ENCODE measurements at places on chromosomes 2 and 18.

DNA sequence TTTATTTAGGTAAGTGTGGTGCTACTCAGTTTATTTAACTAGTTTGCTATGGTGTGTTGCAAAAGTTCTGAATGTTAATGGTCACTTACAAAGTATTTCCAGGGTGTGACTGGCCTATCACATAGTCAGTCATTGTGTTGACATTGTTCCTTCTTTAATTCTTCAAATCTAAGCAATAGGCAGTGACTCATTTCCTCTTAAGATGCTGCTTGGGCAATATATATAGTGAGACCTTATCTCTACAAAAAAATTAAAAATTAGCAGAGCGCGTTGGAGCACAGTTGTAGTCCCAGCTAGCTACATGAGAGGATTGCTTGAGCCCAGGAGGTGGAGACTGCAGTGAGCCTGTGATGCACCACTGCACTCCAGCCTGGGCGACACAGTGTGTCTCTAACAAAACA lies 5.8 kb upstream of the CCDC88A start:
- no peak for DNase-seq

DNA sequence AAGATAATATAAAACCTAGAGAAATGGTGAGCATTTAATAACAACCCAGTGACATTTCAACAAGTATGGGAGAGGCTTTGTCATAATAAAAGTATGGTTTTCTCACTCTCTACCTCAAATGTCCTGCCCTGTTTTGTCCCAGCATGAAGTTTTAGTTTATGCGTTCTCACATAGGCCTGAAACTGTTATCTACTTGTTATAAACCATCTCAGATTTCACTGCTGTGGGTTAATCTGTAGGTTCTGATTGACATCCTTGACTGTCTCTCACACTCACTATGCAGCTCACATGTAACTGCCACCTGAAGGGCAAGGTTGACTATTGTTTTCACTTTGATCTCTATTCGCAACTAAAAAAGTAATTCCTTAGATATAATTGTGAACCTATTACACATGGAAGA lies 44.9 kb downstream of the ZEB2 start:
- DNase-seq: peak; percentile 51

GRCh38 chr18:28594034-28594433 lies 417.1 kb upstream of the CDH2 start:
- no peak for DNase-seq

DNA sequence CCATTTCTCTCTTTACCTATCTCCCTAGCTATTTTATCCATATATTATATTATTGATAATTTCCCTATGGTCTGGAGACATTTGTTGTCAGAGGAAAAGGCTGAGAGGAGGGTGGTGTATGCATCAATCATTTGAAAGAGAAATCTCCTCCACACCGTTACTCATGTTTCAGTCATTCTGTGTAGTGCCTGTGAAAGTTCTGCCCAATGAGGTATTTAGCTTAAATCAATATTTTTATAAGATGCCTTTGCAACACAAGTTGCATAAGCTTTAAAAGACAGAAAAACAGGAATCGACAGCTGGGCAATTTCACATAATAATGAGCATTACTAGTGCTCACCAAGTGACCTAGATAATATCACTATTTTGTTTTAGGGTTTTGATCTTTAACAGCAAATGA lies 363.7 kb upstream of the FSIP2 start:
- DNase-seq: no peak

- no peak for DNase-seq
Measured at GRCh38 chr2:130844161-130844560, 7.4 kb downstream of the ARHGEF4 start.

DNA sequence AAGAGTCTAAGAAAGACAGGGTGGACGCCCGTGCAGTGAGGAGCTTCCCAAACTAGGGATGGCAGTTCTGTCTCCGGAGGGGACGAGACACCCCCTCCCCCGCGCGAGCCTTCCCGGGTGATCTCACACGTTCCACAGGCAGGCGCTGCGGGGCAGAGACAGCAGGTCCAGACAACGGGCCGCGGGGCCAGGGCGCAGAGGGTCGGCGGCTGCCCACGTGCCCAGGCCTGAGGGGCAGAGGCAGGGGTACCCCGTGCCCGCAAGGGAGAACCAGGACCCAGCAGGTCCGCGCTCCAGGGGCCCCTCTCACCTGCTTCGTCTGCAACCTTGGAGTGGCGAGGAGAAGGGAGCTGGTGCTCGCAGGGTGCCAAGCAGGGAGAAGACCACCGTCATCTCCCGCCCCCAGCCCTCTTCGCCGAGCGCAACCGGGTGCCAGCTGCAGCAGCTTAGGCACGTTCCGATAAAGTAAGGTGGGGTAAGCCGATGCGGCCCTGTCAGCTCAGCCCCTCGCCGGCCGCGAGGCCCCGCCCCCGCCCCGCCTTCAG lies at the start of gene GPR155:
TSS of gene GPR155 (minus strand) at position 467 of the 545 bp plus-strand sequence. CDS start 5,073 bp downstream, outside the sequence.
- no peak for DNase-seq

DNA sequence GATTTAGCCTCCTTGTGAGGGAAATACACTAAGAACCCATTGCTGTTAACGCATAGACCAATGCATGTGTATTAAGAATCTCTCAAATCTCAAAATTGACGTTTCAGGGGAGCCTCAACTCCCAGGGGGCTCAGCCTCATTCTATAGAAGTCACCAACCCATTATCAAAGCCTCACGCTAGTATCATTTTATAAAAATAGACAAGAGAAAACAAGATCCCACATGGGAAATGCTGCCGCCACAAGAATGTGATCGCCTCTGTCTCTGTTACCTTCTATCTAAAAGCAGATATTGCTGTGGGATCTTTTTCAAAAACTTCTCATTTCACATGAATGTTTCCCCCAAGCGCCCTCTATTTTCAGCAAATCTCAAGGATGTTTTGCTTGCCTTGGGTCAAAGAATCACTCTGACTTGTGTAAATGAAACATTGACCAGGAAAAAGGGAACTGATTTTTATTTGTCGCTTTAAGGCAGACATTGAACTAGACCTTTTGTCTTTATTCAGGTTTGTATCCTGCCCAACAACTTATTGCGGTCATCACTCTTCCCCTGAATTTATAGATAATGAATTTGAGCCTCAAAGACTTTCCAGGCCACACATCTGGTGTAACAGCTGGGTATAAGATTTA lies 679.0 kb upstream of the ID2 start:
- DNase-seq: no peak

- no peak for DNase-seq
Measured at GRCh38 chr2:124091721-124092120, 66.6 kb downstream of the CNTNAP5 start.

DNA sequence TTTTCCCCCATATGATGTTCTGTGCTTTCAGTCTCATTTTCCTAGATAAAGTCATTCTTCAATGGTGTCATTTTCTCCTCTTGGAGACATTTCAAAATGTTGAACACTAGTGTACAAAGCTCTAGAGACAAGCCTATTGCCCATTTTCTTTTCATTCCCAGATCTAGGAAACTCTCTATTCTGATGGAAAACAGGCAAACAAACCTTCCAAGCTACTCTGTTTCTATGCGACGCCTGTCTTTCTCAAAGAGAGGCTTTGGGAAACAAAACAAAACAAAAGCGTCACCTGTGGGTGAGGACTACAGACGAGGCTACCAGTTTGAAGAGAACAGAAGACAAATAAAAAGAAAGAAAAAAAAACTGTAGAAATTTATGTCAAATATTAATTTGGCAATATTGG lies 311.0 kb downstream of the CBLN2 start:
- no peak for DNase-seq

DNA sequence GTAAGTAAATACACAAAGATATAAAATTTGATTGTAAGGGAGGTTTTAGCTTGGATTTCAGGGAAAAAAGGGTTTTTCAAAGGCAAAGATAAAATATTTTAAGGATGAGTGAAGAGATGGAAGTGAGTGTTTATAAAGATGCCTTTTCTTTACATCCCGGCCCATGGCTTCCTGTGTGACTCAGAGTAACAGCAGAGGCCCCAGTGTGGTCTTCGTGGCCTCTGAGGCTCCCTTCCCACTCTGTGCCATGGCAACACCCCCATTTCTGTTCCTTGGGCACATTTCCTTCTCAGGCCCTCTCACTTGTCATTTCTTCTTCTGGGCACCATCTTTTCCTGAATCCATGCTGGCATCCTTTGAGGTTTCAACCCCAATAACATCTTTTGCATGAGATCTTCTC lies 92.6 kb upstream of the TMEM18 start:
- DNase-seq: no peak

DNA sequence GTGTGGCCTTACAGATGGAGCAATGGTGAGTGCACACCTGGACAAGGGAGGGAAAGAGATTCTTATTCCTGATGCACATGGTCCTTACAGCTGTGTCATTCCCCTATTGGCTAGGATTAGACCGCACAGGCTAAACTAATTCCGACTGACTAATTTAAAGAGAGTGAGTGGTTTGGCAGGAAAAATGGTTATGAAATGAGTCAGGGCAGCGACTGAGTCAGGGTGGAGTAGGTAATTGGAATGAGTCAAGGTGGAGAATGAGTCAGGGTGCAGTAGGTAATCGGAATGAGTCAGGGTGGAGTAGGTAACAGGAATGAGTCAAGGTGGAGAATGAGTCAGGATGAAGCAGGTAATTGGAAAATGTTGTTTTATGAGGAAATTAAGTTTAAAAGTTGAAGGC lies 1353.7 kb upstream of the LRRTM1 start:
- no peak for DNase-seq

- DNase-seq: peak; percentile 55
Measured at GRCh38 chr2:197113275-197113711, 186.8 kb upstream of the PGAP1 start.

Measured in CD4-positive, alpha-beta T cell treated with Interleukin-17A for 1 hour (primary cell).